ENCODE measurements at places on chromosomes 4 and X.

GRCh38 chr4:11106190-11106589 is 322.5 kb downstream of the HS3ST1 start:
- DNase-seq = no peak

GRCh38 chrX:44344194-44344593 is 722 bp upstream of the EFHC2 start:
- DNase-seq = no peak

DNA sequence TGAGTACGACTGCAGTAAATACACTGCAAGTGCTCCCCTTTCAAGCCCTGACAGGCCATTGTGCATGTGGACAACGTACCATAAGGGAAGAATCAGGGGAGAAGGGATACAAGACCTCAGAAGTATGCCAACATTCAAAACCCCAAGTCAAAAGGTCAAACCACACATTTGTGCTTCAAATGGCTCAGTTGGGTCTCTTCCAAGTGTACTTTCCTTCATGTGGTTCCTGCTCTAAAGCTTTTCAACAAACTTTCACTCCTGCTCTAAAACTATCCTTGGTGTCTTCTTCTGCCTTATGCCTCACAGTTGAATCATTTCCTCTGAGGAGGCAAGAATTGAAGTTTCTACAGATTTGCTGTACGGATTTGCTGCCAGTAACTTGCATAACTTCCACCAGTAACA is 305.7 kb upstream of the SLIT2 start:
- no peak for DNase-seq

- DNase-seq = no peak
Observed at GRCh38 chr4:21304540-21304887, 604.3 kb downstream of the PACRGL start.

DNA sequence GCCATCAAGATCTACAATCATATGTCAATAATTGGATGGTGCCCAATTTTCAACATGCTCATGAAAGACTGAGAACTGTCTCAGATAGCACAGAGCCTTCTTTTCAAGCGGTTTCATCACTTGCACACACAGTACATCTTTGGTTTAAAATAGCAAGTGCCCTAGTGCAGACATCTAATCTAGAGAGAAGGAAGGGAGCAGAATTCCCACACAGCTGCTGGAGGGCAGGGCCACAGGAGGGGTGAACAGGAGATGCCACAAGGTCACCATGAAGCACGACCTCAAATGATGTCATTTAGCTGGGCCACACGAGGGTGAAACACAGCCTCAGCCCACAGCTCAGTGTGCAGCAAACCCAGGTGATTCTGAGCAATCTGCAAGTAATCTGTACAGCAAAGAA is 24.3 kb downstream of the LEF1 start:
- DNase-seq = no peak

DNA sequence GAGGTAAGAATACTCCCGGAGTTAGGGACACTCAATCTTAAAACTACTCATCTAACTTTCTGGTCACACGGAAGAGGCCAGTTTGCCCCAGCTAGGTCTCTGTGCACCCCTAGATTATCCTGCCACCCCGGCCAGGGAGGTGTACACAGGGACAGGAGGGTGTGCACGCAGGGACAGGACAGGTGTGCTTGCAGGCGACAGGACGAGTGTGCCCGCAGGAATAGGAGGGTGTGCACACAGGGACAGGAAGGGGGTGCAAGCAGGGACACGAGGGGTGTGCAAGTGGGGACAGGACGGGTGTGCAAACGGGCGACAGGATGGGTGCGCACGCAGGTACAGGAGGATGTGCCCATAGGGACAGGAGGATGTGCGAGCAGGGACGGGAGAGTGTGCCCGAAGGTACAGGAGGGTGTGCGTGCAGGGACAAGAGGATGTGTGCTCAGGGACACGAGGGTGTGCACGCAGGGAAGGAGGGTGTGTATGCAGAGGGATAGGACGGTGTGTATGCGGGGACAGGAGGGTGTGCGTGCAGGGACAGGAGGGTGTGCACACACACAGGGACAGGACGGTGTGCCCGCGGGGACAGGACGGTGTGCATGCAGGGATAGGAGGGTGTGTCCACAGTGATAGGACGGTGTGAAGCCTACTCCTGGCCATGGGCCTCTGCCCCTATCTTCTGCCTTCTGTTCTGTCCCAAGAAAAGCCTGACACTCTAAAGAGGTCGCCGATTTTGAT is 4.1 kb downstream of the TMEM271 start:
- no peak for DNase-seq

DNA sequence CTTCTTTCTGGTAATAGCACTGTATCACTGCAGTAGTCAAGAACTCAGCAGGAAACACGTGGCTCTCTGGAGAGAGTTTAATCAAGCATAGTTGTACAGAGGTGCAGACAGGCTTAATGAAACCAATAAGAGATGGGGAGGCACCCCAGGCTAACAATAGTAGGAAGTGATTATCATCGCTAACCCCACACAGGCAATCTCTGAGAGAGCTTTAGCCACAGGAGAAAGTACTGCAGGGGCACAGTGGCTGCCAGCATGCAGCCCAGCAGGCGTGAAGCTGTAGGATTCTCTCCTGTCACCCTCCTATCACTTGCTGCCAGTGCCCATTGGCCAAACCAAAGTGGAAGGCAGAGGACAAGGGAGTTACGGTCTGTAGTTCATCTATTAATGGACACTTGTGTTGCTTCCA is 450.0 kb upstream of the RASGEF1B start:
- DNase-seq = no peak

- no peak for DNase-seq
Observed at GRCh38 chrX:323721-324628, 5.4 kb upstream of the GTPBP6 start.

- DNase-seq = no peak
Observed at GRCh38 chr4:138540056-138540800, 298.1 kb upstream of the SLC7A11 start.

GRCh38 chr4:182730791-182731190 is 186.4 kb downstream of the DCTD start:
- DNase-seq = no peak

DNA sequence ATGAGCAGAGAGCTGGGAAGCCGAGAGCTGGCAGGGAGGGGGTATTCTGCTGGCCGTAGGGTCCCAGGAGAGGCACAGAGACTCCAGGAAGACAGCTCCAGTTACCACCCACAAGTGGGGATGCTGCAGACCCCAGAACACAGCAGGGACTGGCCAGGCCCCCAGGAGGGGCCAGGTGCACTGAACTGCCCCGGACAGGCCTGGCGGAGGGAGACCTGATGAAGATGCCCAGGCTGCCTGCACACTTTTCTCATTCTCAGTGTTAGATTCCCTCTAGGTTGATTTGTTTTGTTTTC is 110.8 kb downstream of the CPZ start:
- no peak for DNase-seq

DNA sequence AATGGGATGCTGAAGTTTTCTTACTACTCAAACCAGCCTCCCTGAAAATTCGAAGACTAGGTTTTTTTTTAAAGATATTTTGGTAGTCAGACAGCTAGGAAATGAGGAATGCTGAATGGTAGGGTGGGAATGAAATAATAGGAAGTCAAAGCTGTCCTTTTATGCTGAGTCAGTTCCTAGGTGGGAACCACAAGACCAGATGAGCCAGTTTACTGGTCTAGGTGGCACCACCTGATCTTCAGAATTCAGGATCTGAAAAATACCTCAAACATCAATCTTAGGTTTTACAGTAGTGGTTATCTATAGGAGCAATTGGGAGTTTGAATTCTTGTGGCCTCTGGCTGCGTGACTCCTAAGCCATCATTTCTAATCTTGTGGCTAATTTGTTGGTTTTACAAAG is 183.1 kb upstream of the GALNT7 start:
- no peak for DNase-seq

GRCh38 chr4:139625093-139625455 is 40.5 kb upstream of the MGST2 start:
- DNase-seq = no peak

GRCh38 chr4:113975578-113975977 is 3.9 kb downstream of the ARSJ start:
- DNase-seq = no peak

DNA sequence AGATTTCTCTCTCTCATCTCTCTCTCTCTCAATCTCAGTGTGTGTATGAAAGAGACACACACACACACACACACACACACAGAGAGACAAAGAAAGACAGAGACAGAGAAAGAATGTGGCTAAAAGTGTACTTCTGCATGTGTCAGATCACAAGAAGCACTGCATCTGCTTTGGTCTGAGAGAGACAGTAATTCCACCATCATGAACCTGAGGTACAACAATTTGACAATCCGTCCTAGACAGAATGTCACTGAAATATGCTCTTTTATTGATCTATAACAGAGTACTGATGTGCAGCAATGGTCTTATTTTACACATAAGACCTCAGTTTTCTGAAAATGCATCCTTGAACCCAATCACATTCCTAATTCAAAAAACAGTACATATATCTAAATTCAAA is 576.2 kb upstream of the SMIM31 start:
- DNase-seq = no peak

DNA sequence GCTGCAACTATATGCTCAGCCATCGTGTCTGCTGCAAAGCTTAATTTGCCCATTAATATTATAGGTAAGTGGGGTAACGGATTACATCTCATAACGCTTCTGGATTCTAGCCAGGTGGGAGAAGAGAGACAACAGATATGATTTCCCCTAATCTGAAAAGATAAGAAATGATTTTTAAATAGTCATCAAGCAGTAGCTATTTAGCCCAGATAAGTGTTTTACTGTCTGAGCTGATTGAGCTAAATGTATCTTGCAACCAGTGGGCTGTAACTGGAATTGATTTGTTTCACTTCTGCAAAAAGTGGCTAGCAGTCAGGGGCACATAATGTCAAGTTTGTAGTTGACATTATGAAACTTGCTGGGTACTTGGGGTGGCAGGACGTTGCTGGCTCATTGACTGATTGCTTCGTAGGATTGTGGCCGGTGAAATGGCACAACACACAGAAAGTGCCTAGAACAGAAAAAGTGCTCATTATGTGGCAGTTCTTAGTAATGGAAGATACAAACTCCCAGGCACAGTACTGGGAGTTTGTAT is 18.5 kb downstream of the LAP3 start:
- DNase-seq = no peak

DNA sequence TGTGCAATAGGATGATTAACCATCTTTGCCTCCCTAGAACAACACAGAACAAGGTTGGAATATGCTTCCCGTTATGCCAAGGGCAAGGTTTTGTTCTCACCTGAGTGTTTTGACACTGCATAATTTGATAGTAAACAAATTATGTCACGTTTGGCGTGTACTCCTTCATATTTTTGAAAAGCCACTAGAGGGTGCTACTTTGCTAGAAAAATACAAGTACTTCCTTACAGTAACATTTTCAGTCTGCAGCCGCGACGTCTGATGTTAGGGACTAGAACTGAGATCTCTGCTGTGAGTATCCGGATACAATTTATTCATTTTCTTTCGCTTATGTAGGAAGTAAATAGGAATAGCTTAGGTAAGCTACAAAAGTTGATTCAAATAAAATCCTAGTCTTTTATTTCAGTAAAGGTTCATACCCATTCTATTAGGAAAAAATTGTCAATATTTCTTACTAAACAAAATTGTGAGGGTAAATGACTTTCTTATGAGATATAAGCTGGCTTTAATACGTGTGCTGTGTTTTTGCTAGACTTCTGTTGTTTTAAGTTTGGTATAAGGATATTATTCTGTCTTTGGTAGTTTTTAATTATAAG is 181.1 kb upstream of the WDFY3 start:
- DNase-seq = no peak

DNA sequence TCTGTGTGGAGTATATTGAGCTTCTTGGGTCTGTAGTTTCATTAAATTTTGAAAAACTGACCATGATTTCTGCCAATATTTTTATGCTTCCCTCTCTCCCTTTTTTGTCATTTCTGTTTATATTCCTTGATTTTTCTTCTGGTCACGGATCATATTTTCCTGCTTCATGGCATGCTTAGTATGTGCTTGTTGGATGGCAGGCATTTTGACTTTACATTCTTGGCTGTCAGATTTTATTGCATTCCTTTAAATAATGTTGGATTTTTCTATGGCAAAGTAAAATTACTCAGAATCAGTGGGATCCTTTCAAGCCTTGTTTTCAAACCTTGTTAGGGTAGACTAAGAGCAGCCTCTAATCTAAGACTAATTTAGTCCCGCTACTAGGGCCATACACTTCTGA is 531.8 kb downstream of the IL15 start:
- no peak for DNase-seq

GRCh38 chr4:11507920-11508319 is 79.2 kb upstream of the HS3ST1 start:
- DNase-seq = no peak

DNA sequence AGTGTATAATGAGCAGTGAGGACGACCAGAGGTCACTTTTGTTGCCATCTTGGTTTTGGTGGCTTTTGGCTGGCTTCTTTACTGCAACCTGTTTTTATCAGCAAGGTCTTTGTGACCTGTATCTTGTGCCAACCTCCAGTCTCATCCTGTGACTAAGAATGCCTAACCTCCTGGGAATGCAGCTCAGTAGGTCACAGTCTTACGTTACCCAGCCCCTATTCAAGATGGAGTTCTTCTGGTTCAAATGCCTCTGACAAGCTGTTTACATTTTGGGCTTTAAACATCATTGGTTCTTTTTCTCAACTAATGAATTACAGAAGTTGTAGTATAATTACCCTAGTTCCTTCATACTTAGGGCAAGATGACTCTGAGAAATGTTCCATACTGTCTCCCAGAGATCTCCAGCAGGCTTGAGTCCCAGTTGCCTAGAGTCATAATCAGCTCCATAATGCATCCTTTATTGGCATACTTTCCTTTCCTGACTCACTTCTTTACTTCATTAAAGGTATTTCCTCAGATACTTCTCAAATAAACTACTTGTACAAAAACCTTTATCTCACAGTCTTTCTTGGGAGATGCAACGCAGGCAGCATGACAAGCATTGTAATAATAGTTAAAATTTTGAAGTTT is 136.5 kb downstream of the KDM6A start:
- no peak for DNase-seq

DNA sequence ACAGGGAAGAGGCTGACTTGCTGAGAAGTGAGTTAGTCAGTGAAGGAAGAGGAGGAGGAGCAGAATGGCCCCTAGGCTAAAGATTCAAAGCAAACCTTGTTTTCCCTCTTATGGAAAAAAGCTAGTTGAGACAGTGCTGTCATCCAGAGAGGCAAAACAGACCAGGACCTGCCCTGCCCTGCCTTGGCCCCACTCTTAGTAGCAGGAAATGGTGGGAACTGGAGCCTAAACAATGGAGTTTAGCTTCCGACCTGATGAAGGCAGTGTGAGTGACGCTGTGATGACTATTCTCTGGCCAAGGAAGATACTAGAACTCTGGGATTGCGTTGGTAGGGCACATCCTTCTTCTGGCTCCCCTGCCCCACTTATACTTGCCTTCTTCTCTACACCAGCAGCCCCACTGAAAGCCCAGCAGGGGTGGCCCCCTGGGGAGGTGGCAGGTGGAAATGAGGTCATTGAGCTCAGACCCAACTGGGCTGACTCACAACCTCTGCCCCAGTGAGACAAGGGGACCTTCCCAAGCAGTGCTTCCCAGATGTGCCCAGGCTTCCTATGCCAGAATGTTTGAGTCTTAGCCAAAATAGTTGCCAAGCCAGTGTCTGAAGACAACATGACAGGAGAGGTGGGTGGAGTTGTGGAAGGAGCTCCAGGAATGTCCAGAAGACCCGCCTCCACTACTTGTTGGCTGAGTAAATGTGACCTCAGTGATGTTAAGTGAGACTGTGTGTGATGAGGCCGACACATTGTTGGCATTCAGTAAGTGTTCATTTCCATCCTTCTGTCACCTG is 38.8 kb downstream of the MSN start:
- peak; percentile 26 for DNase-seq

GRCh38 chrX:12013211-12013618 is 125.1 kb upstream of the FRMPD4 start:
- DNase-seq = no peak

All from C1 segment of cervical spinal cord (tissue), 14 donors.